GM13977 (cell line): ENCODE measurements at places on chromosomes 7 and 10.

DNA sequence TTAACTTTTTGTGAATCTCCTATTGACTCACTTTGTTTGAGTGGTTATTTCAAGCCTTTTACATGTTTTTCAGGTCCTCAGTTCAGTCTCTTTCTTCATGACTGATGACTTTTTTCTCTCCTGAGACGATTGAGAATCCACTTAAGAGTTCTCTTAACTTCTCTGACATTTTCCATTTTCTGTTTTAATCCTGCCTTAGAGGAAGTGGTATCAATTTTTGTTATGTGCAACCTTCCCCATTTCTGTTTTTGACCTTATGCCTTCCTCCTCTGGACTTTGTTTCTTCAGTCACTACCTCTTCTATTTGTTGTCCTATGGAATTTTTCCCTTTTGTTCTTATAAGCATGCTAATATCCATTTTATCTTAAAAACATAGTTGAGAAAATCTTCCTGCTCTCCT is 2.4 kb downstream of the PSMC2 start:
- no peak for DNase-seq

GRCh38 chr10:124340033-124340760 is 78.5 kb downstream of the OAT start:
- DNase-seq: no peak

- DNase-seq: no peak
Observed at GRCh38 chr7:2248984-2249694, 7.1 kb downstream of the NUDT1 start.

GRCh38 chr7:25989140-25989705 is 162.8 kb upstream of the NFE2L3 start:
- no peak for DNase-seq

DNA sequence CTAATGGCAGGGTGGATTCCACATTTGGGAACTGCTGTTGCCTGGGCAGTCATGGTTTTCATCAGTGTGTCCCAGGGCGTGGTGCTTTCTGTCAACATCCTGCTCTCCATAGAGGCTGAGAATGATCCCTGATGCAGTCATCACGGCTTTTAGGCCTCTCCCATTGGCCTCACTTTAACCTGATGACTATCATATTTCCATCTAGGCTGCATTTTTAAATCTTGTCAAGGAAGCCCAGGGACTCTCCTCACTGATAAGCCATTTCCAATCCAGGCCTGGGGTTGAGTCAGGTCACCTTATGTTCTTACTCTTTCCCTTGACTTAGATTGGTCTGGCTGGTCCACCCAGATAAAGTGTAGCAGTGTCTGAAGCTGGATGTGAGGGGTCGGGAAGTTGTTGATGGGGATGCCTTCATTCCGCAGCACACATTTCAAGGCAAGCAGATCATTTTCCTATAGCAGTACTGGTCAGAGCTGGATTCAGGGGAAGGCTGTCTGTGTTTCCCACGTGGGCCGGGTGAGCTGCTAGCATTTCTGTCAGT is 177.0 kb downstream of the AUTS2 start:
- DNase-seq: no peak
